ENCODE measurements at places on chromosomes 2 and 18. TPM values are rescaled to one million over a fixed set of nuclear protein-coding genes. Genes with fewer than 3 reads are reported as not detected.

DNA sequence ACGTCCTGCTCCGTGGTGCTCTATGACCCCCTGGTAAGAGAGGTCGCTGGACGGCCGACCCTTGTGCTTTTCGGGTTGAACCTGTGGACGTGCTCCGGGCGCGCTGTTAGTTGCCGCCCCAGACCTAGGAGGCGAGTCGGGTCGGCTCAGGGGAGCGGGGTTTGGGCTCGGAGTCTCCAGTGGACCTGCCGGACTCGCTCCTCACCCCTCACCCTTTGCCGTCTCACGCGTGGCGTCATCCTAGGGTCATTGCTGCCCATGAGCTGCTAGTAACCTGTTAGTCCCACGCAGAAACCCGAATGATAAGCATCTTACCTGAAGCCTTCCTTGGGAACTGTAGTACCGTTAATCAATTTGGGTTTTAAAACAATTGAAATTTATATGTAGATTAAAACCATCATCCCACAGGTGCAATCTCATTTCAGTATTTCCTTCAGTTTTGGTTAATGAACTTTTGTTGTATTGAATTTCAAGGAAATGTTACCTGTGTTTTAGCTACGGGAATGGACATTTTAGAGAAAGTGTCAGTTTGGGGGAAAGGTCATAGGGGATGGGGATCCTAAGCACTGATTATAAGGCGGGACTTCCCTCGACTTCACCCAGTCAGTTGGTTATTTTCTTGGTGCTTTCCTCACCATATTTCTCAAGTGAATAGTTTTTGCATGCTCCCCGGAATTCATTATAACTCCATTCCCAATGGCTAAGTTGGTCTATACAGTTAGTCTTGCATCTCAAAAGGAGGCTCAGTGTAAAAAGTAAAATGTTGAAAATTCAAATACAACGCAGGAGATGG is 536 bp downstream of the ELP2 start:
- no peak for DNase-seq

DNA sequence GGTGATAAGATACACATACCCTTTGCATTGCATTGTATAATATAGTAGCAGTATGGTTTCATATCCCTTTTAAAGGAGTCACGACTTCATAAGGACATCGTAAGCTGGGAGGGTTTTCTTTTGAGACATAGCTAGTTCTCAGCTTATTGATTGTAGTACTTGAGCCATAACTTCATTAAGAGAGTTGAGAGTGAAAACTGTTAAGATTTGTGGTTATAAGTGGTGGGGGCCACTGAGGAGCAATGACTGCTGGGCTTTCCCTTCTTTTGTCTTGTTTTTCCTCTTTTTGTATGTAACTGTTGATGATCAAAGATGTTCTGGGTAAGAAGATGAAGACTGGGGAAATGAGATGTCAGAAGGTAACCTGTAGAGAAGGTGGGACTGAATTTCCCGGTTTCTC is 11.0 kb downstream of the EIF5B start:
- DNase-seq, result no peak

DNA sequence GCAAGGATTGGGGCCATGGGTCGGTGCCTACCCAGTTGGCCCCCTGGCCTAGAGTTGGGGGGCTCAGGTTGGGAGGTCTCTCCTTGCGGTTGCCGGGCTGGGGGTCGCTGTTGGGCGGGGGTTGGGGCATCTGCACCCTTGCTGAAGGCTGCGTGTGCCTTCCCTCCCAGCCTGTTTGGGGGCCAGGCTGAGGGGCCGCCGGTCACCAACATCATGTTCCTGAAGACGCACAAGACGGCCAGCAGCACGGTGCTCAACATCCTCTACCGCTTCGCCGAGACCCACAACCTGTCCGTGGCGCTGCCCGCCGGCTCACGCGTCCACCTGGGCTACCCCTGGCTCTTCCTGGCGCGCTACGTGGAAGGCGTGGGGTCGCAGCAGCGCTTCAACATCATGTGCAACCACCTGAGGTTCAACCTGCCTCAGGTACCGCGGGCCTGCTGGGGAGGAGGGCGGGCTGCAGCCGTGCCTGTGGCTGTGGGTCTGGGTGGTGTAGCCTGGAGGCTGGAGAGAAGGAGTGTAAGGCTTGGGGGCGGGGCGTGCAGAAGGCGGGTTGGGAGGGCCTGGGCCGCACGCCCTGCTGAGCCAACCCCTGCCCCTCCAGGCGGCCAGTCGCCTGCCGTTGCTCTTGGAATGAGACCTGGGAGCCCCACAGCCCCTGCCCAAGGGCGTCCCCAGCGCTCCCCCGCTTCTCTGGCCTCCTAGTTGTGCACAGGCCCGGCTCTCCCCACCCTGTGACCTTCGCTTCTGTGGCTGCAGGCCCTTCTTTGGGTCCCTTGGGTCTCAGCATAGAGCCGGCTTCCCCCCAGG is 7.2 kb upstream of the NEU4 start:
- DNase-seq, result no peak

The NLRC4 gene
- 1.1 TPM for total RNA-seq

The FOXI3 gene
- total RNA-seq, result not detected

The LOXHD1 gene
- total RNA-seq, result 0.62 TPM

DNA sequence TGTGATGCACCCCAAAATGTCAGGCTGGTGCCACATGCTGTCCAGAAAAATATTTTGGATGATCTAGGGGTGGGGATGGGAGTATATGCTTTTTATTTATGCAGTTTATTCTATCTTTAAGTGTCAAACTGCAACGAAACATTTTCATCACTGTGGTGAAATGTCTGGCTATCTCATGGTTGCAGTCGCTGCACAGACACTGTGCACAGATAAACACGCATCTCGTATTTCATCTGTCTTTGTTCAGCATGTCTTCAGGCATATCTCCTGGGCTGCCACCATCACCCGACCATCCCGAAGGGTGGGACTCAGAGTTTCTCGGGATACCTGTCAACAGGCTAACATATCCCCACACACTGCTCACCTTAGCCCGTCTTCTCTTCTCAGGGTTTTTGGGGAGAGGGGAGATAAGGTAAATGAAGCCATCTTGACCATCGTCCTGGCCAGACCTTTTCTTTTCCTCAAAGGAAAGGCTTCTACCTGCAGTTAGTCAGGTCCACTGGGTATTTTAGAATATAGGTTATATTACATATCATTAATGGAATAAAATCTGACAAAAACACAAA is 80.7 kb upstream of the NABP1 start:
- no peak for DNase-seq

DNA sequence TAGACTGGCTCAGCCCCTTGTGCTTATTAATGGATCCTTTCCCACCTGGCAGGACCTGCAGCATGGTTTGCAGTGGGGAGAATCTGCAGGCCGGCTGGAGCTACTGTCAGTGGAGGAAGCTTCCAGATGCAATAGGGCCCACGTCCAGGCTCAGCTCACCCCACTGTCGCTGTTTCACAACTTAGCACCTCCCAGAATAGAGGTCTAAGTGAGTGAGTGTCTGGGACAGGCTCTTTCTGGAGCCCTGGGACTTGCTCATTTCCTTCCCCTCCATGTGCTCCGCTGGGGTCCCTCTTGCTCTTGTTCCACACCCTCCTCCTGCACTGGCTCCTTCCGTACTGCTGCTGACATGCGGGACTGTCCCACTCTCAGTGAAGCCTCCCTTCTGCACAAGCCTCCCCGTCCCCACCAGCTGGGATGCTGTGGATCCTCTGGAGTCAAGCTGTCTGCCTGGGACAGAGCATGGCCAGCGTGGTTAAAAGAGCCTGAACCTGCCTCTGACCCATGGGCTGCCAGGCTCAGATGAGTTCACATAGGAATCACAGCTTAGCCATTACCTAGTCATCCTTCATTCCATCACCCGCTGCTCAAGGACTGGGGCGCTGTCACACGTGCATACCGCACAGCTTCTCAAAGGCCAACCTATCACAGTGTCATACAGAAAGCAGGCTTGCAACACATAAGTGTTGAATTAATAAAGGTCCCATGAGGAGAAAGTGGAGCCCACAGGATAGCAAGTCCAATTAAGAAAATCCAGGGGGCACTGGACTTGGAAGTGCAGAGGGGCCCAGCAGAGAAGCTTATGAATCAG is 135.9 kb downstream of the ACKR3 start:
- DNase-seq, result no peak

DNA sequence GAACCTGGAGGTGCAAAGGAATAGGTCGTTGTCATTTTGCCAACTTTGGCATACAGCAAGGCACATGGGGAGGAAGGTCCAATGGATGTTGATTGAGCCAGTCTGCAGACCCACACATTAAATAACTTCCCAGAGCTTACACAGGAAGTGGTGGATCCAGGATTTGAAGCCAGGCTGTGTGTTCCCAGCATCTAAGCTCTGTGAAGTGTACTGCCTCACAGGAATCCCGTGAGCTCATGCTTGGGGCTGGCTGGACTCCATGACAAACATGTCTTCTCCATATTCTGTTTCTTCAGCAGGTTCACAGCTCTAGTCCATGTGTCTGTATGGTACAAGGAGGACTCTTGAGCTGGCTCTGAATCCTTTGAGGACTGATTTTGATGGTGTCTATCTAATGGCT is 63.9 kb downstream of the KLHL29 start:
- DNase-seq, result no peak

DNA sequence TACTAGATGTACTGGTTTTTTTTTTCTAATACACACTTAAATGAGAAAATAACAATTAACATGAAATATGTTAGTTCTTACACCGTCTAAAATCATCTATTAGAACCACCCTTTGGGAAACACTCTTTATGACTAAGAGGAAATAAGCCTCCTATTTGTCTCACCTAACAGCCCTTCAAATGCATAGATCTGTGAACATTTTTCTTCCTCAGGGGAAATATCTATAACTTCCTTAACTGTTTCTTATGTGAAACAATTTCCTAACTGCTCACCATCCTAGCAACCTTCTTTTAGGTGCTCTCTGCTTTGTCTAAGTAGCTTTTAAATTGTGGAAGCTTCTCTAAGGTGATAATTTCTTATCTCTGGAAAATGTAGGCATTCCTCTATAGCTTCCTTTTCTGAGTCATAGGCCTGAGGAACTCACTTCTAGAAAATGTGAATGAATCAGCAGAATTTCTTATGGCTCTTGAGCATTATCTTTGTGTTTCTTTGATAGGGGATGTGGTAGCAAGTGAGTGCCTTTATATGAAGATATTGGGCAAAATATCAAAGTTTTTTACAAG is 56.1 kb downstream of the CNTNAP5 start:
- no peak for DNase-seq

DNA sequence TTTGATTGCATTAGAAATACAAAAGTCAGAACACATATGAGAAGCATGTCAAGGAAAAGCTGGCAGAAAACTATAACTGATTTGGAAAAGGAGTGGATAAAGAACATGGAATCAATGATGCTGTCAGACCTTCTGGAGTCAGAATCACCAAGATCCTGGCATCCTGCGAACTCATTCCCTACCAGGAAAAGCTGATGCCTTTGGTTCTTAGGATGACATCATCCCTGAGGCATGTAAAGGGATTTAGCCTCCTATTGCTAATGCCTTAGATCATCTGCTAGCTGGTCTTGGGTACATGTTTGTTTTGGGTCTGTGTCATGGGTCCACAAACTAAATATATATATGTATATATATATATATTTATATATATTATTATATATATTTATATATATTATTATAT is 680.7 kb downstream of the EPHA4 start:
- no peak for DNase-seq
